ENCODE measurements at places on chromosomes 5 and 9.

- DNase-seq, result no peak
These were observed 7.2 kb downstream of the FAM219A start for GRCh38 chr9:34451135-34451534.

- no peak for DNase-seq
These were observed 30.3 kb upstream of the PUM3 start for GRCh38 chr9:2874001-2874750.

DNA sequence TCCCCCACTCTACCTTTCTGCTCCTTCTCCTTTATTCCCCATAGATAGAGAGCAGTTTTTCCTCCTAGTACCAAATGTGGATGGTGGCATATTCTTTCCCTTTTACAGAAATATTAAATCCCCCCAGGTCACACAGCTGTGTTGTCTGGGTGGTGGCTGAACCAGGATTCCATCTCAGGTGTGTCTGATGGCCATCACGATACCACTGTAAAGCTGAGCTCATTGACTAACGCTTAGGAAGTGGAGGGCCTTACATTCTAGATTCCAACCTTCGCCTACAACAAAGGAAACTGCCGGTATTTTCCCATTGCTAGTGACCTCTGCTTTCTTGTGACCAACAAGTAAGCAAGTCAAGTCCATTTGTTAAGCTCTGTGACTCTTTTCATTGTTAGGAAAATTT is 131.9 kb upstream of the KLF4 start:
- DNase-seq, result no peak

DNA sequence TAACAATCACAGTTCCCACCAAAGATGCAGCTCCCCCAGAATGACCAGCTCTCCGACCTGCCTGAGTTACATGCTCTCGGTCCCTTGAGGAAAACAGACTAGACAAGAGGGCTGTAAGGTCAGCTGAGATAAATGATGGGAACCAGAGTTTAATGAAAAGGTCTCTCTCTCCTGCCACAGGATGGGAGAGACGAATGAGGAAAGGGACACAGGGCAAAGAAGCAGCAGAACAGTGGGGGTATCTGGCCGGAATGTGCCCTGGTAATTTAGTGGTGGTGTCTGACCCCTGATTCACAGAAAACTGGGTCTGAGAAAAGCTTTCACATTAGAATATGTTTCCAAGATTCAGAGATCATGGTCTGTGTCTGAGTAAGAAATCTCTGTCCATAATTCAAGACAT is 118.5 kb downstream of the BRINP1 start:
- DNase-seq, result no peak

GRCh38 chr9:70362952-70363351 is 51.5 kb downstream of the KLF9 start:
- DNase-seq, result no peak

DNA sequence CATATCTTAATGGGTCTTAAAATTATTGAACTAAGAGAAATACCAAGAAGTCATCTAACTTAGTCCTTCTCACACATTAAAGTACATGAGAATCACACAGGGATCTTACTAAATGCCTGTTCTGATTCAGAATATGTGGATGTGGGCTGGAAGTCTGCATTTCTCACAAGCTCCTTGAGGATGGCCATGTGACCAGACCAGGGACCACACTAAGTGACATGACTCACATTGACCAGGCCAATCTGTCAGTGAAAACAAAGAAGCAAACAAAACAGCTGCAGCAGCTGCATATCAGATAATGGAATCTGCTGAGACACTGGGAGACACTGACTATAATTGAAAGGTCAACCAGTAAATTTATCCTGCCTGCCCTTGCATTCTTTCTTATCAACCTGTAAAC is 110.5 kb downstream of the ADAMTS12 start:
- DNase-seq, result no peak

- no peak for DNase-seq
These were observed 84.5 kb upstream of the VCAN start for GRCh38 chr5:83387041-83387440.

GRCh38 chr5:163565492-163565891 is 60.1 kb downstream of the MAT2B start:
- no peak for DNase-seq

DNA sequence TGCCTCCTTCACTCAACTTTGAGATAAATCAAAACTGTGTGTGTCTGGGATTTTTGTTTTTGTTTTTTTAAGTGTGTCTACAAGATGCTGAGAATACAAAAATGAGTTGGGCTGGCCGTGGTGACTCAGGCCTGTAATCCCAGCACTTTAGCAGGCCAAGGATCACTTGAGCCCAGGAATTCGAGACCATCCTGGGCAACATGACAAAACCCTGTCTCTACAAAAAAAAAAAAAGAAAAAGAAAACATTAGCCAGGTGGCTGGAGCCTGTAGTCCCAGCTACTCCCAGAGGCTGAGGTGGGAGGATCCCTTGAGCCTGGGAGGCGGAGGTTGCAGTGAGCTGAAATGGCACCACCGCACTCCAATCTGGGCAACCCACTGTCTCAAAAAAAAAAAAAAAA is 21.0 kb downstream of the HNRNPK start:
- DNase-seq, result peak; percentile 50

- no peak for DNase-seq
These were observed 59.9 kb downstream of the EFNA5 start for GRCh38 chr5:107610798-107611197.

DNA sequence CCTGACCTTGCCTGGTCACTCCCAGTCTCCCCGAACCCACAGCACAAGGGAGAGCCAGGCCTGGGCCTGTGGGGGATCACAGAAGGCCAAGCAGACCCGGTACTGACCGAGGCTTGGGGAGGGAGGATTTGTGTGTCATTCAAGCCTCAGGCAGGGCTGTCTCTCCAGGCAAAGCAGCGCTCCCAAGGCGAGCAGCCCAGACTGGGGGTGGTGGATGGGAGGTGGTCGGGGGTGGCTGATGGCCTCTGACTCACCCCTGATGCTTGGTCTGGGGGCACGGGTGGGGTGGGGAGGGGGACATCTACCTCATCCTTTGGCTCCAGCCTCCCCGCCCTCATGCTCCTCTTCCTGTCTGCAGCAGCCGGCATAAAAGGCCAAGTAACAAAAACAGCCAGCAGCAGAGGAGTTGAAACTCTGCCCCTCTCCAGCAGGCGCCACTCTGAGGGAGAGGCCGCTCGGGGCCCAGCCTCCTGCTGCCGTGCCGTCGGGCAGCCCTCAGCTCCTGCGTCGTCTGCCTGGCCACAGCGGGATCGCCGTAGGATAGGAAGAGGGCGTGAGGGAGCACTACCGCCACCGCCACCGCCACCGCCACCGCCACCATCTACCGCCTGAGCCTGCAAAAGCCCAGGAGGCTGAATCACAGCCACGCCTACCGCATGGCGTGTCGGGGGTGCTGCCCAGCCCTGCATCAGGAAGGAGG is 166.0 kb downstream of the OLFM1 start:
- no peak for DNase-seq

- no peak for DNase-seq
These were observed 284.5 kb downstream of the SPATA31D1 start for GRCh38 chr9:82273121-82273520.

DNA sequence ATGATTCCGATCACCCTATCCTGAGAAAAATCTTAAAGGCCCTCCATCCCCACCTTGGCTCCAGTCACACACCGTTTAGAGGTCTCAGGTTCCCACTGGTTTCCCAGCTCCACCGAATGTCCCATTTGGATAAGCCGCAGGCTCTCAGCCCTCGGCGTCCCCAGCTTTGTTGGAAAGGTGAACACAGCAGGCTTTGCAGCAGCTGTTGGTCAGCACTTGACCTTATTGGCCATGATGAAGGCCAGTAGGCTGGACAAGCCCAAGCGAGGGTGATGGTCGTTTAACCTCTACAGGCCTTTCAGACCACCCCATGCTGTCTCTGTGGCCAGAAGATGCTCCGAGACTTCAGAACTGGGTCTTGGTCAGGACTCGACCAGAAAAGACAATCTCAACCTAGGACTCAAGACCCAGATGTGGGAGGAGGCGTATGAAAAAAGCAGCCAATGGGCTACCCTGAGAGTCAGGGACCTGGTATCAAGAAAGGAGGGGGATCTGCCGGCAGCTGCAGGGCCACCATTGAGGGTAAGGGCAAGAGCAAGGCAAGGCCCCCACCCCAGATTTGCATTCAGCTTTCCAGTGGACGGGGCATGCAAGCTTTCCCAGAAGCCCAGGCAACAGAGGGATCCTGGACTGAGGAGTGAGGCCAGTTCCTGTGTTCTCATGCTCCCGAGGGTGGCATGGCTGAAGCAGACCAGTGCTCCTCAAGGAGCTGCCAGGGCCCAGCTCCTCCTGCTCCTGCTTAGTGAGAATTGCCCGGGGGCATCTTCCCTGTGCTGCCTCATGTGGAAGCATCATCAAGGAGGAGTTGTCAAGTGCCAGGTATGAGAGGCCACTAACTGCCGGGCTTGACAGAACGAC is 13.4 kb downstream of the UBE2QL1 start:
- no peak for DNase-seq

DNA sequence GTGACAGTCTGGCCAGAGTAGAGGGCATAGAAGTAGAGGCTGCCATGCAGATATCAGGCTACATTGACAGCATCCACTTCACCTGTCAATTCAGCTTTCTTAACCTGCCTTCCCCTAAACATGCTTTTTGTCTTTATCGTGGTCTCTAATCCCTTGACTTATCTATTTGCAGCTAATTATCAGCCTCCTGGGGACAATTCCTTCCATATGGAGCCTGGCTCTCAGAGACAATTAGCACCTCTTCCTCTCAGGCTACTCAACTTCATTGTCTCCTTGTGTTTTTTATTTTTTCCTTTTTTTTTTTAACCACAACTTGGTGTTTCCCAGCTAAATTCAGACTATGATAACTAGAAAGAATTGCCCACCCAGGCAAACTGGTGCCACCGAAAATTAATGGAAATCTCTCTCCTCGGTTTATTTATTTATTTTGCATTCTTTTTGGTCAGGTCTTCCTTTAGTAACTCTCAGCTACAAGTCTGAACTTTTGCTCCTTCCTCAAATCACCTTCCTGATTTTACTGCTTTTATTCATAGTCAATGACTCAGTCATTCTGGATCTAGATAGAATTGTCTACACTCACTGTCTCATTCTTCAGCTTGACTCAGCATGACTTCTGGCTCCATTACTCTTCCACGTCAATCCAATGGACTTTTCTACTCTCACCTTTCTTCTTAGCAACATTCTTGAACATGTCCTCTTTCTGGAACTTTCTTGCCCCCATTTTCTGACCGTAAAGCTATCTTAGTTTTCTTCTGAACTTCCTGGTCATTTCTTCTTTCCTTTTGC is 63.0 kb upstream of the BASP1 start:
- DNase-seq, result no peak

All from NCI-H2029 treated with DMSO at 0.1 percent for 48 hours (cell line).